ENCODE measurements at places on chromosomes 2 and 18.

DNA sequence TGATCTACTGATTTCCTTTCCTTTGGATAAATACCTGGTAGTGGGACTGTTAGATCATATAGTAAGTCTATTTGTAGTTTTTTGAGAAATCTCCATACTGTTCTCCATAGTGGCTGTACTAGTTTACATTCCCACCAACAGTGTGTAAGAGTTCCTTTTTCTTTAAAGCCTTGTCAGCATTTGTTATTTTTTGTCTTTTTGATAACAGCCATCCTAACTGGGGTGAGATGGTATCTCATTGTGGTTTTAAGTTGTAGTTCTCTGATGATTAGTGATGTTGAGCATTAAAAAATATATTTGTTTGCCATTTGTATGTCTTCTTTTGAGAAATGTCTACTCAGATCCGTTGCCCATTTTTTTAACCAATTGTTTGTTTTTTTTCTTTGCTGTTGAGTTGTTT lies 33.9 kb upstream of the EPG5 start:
- no peak for DNase-seq

DNA sequence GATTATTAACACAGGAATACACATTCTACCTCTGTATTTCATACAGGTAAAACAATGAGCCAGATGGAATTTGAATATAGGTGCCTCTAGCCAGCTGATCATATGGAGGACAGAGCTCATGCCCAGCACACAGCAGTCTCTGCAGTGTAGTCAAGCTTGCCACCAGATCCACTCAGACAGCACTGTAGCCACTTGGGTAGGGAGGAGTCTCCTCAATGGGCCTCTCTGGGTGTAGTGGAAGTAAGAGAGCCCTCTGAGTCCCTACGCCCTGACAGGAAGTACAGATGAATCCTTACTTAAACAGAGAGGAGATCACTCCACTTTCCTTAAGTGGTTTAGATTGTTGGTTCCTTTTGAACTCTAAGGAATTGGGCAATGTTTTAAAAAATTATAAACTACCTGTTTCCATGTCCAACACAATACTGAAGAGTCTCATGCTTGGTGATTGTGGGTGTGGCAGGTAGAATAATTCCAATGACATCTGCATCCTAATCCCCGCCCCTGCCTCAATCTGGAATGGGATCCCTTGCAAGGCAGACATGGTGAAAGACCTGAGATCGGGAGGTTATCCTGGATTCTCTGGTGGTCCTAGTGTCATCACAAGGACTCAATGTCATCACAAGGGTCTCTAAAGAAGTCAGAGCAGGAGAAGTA lies 23.0 kb upstream of the TMEM200C start:
- no peak for DNase-seq

- DNase-seq, result no peak
Measured at GRCh38 chr2:128686497-128686859, 367.8 kb upstream of the HS6ST1 start.

GRCh38 chr2:221477714-221478484 lies 94.2 kb downstream of the EPHA4 start:
- DNase-seq, result no peak

GRCh38 chr18:31801078-31801477 lies 40.4 kb upstream of the SLC25A52 start:
- DNase-seq, result no peak

DNA sequence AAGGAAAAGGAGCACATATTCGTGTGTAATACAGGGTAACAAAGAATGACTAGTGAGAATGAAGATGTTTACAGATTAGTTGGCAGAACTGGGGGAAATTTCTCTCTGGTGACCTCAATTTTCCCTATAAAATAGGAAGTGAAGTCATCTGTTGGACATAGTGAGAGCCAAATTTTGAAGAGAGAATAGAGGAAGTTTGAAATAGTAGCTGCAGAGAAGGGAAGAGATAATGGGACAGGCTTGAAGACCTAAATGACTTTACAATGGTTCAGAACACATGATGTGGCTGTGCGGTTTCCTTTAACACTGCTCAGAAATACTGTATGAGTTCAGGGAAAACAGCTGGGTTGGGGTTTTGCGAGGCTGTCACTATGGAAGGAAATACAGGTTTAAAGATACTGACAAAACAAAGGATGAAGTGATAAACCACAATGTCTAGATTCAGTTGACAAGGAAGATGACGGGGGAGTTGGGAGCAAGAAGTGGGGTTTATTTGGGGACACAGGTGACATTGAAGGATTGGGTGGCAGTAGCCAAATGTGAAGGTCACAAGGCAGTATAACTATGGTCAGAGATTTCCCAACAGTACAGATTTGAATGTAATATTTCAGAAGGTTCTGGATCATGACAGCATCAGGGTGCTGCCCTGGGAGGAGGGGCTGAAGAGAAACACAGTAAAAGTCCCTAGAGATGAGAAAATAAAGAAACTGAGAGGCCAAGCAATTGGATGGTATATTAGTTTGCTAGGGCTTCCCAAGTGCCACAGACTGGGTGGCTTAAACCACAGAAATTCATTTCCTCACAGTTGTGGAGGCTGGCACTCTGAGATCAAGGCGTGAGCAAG lies 82.6 kb upstream of the TANK start:
- DNase-seq, result no peak

DNA sequence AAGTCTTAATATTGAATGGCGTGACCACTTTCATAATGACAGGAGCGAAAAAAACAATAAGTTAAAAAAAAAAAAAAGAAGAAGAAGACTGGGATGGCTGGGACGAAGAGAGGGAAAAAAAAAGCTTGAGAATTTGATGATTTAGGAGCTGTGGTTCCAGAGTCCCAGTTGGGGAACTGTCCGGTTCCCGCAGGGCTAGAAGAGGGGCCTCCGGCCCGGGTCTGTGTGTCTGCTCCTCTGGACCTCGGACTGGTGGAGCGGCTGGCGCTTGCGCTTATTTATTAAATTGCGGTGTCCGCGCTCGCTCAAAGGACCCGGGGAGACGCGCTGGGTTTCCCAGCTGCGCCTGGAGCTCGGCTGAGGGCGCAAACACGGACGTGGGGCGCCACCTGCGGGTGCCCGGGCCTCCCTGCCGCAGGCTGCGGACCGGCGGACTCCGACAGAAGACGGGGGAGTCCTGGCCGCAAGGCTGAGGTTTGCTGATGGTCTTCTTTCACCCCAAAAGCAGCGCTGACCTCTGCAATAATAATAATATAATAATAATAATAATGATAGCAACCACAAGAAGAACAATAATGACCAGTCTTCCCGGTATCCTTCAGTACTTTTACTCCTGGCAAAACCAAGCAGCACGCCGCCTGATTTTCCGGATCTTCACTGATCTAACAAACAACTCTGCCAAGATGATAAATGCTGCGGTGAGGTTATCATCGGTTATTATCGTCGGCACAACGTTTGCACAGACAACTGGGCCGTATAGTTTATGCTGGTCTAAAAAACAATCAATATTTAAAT lies at the start of gene CBLN2:
Gene CBLN2, minus strand, starts transcription at position 251 of the 795 bp plus-strand sequence. CDS start 2,182 bp downstream, outside the sequence.
- peak; percentile 45 for DNase-seq

GRCh38 chr2:179565807-179566206 lies 295.6 kb downstream of the ZNF385B start:
- no peak for DNase-seq

- no peak for DNase-seq
Measured at GRCh38 chr2:15323227-15323626, 237.9 kb downstream of the NBAS start.

DNA sequence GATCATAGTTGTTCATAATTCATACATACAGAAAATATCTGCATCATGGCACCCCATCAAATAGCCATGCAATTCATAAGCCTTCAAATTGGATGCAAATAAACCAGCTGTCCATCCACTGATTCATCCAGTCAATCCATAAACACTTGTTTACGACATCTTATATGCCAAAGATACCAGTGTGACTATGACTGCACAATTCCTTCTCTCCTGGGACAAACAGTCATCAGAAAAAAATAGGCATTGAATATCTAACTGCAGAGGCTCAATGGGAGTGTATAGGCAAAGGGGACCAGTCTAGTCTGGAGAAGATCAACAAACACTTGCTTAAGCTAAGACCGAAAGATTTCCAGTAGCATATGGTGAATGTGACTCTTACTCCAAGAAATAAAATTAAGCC lies 70.0 kb downstream of the COL4A3 start:
- no peak for DNase-seq

DNA sequence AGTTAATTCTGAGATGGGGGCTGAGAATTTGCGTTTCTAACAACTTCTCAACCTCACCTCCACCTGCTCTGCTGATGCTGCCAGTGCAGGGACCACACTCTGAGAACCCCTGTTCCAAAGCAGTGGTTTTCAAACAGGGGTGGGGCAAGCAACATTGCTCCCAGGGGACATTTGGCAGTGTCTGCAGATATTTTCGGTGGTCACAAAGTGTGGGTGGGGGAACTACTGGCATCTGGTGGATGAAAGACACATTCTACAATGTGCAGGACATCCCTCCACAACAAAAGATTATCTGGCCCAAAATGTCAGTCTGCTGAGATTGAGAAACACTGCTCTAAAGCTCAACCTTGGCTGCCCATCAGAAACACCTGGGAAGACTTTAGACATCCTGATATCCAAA lies 188.7 kb upstream of the SATB2 start:
- no peak for DNase-seq

DNA sequence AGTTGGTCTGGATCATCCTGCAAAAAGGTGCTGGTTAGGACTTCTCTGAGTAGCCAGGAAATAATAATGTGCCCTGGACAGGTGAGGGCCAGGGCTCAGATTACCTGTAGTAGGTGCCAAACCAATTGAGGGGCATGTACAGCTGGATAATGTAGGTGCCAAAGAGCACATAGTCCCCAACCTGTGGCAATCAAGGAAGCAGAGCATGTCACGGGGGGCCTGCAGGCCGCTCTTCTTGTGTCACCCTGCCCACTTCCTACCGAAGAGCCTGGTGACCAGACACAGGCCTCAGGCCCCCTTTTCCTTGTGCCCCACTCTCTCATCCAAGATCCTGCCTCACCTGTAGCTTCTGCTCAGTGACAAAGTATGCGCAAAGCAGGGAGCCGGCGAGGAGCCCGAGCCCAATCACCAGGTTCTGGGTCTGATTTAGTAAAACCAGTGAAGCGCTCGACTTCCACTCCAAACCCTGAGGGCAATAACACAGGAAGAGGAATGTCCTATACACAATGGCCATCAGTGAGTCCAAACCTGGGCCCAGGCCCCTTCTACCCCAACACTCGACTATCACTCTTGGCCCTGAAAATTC lies 5.2 kb downstream of the ABCB6 start:
- DNase-seq, result no peak

- no peak for DNase-seq
Measured at GRCh38 chr2:167336213-167336612, 447.9 kb downstream of the XIRP2 start.

DNA sequence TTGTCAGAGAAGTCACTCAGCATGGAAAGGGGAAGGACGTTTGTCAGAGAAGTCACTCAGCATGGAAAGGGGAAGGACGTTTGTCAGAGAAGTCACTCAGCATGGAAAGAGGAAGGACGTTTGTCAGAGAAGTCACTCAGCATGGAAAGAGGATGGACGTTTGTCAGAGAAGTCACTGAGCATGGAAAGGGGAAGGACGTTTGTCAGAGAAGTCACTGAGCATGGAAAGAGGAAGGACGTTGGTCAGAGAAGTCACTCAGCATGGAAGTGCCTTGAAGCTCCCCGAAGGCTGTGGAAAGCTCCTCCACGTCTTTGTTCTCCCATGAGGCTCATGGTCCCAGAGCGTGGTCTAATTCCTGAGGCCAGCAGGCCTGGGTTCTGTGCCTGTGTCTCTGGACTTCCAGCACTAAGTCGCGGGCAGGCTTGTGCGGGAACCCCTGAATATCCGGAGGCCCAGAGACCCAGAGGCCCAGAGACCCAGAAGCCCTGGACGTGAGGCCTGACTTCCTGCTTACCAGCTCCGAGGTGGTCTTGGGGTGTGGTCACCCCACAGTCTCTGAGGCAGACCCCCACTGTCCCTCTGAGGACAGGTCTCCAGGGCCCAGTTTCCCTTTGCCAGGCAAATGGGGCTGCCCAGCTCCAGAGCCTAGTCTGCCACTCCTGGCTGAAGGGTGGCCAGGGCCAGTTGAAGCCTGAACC lies 70.4 kb upstream of the TWIST2 start:
- DNase-seq, result no peak

DNA sequence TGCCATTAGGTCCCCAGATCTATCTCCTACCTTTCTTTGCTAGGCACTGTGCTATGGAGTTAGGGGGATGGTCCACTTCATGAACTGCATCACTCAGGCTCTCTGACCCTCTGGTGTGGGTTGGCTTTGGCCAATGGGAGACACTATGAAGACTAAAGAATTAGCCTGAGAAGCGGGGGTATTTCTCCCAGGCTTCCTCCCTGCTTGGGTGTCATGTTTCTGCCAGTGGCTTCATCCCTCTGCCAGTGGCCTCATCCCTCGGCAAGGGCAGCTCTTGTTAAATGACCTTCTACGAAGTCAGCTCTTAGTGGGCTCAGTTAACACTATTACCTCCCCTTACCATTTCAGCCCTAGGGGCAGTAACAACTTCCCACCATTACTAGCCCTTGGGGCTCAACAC lies 41.9 kb upstream of the EPB41L3 start:
- DNase-seq, result no peak
